Activated T-cell treated with anti-CD3 and anti-CD28 coated beads for 24 hours (primary cell): ENCODE measurements at places on chromosomes 7 and 10.

DNA sequence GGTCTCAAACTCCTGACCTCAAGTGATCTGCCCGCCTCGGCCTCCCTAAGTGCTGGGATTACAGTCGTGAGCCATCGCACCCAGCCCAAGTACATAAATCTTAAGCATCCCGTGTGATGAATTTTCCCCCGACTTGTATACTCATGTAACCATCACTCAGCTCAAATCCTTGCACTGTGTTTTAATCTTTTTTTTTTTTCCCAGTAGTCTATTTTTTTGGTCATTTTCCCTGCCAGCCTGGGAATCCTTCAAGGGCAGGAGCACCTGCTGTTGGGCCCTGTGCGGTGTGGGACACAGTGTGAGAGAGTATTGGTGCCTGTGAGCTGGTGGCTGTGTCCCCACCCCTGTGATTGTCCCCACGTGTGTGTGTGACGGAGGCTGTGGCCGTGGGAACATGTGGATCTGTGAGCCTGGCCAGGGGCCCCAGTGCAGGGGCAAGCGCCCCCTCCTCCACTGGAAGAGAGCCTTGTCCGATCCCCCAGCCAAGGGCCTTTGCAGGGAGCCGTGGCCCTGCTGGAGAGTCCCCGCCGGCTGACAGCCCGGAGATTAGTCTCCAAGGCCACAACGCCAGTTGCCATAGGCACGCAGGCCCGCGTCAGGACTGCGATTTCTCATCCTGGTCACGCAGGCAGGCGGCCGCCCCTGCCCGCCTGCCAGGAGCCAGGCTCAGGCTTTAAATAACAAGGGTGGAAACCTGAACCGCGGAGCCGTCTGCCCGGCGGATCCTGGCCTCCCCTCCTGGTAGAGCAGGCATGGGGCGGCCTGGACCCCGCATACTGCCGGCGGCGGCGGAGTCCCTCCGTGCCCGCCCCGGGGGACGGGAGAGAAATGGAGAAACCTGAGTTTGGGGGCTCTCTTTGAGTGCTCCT lies 26.5 kb downstream of the GTF2IRD1 start:
- DNase-seq = no peak

GRCh38 chr10:88457660-88458059 lies 125.5 kb downstream of the RNLS start:
- DNase-seq = no peak

GRCh38 chr10:70317943-70318318 lies 34.1 kb upstream of the NPFFR1 start:
- no peak for DNase-seq

GRCh38 chr10:61804414-61804813 lies 97.1 kb upstream of the ARID5B start:
- no peak for DNase-seq
